ENCODE measurements at places on chromosomes 4 and X.

- no peak for DNase-seq
Measured at GRCh38 chrX:56107320-56107719, 124.8 kb upstream of the KLF8 start.

DNA sequence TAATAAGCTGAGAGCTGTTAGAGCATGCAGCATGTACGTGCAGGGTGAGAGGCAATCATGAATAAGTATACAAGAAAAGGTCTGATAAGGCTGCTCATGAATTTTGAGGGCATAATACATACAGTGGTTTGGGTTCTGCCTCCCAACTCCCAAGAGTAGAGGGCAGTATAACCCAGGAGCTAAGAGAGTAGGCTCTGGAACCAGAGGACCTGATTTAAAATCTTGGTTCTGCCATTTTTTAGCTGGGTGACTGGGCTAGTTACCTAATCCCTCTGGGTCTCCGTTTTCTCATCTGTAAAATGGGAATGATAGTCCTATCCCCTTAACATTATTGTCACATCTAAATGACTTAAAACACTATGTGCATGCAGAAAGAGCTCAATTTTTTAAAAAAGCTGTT lies 85.3 kb downstream of the LNX1 start:
- DNase-seq, result no peak

DNA sequence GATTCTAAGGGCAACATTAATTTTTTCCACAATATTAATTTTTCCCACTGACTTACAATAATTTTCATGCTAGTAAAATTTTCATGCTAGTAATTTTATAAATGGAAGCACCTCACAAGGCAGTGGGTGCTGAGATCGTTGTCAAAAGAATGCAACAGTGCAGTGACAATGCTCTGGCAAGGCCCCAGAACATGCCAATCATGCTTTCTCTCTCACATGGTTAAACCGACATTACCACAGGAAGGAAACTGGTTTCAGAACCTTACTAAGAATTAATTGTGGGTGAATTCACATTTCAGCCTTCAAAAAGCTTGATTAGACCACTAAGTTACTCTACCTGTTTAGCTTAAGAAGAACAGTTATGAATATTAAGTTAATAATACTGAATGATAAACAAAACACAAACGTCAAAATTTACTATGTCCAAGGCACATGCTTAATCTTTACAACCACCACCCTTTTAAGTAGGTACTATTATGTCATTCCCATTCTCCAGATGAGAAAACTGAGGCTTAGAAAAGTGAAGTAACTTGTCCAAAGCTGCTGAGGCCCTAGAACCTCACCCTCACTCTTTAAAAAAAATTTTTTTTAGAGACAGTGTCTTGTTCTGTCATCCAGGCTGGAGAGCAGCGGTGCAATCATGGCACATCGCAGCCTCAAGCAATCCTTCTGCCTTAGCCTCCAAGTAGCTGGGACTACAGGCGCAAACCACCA lies 10.0 kb upstream of the OPHN1 start:
- DNase-seq, result no peak

DNA sequence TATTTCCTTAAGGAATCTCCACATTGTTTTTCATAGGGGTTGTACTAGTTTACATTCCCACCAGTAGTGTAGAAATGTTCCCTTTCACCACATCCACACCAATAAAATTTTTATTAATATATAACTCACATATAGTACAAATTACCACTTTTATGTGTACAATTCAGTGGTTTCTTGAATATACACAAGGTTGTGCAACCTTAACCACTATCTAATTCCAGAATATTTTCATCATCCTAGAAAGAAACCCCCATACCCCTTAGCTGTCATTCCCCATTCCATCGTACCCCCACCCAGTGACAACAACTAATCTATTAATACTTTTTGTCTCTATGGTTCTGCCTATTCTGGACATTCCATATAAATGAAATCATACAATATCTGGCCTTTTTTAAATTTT lies 108.3 kb upstream of the USP9X start:
- no peak for DNase-seq

DNA sequence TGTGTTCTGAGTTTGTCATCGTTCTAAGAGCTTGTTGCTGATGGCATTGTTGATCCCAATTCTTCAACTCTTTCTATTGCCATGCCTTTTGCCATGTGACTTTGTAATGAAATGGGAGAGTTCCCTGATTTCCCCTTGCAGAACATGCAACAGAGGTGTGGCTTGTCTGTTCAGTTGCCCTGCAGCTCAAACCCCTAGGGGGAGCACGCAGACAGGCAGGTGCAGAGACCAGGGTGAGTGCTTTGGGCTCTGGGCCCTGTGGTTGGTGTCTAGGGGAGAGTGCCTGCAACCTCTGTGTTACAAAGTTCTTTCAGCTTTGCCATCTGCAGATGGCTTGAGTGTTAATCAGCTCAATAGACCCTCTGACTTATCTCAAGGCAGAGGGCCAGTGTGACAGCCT lies 332.7 kb downstream of the MID1IP1 start:
- peak; percentile 63 for DNase-seq

DNA sequence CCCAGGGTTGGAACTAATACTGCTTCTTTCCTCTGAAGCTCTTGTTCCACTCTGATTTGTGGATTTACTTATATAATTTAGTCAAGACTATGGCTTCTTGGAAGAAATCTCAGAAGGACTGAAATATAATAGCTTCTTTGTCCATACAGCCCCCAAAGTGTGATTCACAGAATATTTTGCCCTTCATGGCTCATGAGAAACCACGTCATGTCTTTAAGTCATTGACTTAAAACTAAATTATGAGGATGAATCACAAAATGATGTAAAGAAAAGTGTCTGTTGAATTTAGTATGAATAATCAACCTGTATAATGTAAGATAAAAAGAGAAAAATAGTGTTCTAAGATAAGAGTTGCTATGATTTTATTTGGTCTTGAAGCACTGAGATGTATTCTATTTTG lies 43.3 kb upstream of the AGA start:
- DNase-seq, result no peak

GRCh38 chrX:123424546-123424945 lies 240.5 kb downstream of the GRIA3 start:
- no peak for DNase-seq

DNA sequence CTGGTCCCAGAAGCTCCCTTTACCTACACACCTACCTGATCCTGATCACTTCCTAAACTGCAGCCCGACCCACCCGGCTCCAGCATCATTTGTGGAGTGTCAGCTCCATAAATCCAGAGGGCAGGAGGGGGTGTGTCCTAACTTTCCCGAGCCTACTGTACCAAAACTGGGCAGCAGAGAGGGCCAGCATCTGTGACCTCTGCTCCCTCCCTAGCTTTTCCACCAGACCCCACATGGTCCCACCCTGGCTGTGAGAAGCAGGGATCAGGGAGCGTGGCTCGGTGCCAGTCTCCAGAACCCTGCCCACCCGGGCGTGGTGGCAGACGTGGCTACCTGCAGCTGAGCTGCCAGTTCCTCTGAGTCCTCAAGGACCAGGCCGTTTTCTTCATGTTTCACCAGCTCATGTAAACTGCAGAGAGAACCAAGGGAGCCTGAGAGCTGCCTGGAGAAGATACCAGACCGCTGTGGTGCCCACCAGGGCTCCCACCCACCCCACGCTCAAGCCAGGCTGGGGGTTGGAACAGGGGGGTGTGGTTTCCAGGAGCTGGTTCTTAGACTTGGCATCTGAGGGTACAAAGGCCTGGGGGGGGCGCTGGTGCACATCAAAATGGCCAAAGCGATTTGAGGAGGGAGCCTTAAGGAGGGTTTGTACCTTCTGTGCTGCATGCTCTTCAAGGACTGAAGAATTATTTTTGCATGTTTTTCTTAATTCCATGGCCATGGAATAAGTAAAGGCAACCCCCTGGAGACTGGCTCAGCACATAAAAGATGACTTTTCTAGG lies 76.7 kb upstream of the DRD5 start:
- peak; percentile 68 for DNase-seq

GRCh38 chr4:536351-536972 lies 37.5 kb downstream of the PIGG start:
- DNase-seq, result no peak

All from Karpas-422 (cell line).